ENCODE measurements at places on chromosomes 7 and 10.
A peak's percentile ranks its signal among the peaks of the same experiment; 100 is the strongest.

DNA sequence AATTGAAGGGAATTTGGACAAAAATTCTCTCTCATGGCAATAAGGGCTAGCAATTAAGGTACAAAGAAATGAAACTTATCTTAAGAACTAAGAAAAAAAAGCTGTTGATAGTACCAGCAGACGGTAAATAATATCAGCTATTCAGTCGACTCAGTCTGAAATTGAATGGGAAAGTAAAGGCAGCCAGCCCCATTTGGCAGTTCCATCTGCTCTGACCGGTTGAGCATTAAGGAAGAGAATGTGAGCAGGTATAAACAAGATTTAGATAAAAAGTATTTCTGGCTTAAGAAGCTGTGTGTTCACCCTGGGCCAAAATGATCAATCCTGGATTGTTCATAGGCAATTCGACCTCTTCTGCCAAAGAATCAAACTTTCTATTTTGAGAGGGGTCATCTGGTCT lies 154.6 kb upstream of the NPVF start:
- no peak for DNase-seq

DNA sequence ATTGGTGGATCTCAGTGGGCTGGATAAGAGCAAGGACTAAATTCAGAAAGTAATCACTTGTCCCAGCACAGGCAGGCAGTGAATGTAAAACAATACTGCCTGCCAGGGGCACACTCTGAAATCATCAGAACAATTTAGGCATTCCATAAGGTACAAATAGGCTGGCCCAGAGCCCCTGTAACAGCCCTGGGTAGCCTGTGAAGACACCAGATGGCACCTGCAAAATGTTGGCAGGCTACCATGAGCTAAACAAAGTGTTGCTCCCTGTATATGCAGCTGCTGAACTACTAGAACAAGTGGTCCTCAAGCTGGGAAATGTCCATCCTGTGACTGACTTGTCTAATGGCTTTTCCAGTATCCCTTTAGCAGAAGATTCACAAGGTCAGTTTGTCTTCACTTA lies 3.0 kb upstream of the PRSS37 start:
- DNase-seq, result no peak

GRCh38 chr10:43573250-43574000 lies 991 bp downstream of the ZNF239 start:
- no peak for DNase-seq

DNA sequence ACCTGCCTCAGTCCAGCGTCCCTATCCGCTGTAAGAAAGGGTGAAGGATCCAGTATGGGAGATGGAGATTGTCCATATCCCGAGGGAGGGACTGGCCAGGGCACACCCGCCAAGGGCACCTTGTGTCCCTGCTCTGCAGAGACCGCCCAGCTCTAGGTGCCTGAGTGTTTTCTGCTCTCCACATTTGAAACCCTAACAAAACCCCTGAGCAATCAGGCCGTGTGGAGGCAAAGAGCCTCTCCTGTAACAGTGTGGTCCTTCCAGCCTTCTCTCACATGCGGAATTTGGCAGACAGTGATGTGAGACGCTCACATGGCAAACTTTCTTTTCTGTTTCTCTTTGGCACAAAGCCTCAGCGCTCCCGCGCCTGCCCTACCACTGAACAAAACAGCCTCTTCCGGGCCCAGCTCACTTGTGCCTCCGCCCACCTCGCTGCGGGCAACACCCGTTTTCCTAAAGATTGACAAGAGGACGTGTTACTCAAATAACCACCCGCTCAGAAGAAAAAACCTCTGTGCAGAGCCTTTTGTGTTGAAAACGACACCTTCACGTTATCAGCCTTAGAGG lies 514.8 kb downstream of the DNAJB6 start:
- no peak for DNase-seq

DNA sequence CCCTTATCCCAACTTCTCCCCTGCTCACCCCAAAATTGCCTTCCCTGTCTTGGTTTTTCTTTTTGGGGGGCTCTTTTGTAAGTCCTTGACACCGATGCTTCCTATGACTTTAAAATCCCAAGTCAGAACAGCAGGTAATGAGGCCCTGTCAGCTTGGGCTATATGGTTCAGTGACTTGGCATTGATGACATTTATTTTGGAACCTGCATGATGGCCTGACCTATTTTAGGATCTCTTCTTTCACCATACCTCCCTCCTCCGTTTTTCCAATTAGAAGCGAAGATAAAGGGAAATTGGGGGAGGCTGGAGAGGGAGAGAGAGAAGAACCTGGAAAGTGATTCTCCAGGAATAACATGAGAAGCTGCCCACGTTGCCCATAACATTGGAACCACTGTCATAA lies 424.9 kb upstream of the AUTS2 start:
- no peak for DNase-seq

DNA sequence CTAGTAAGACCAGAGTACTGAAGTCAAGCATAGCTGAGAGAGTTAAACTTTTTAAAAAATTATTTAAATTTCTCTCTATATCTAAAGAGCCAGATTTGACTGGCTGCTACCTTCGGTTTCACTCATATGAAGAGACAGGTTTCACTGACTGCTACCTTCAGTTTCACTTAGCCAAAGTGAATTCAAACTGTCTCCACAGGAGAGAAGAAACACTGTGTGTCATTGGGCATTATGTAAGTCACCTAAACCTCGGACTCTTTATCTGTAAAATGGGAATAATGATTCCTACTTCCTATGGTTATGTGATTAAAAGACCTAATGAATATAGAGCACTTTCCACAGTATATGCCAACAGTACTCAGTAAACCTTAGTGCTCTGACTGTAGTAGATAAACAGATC lies 41.6 kb upstream of the MET start:
- peak; percentile 54 for DNase-seq

DNA sequence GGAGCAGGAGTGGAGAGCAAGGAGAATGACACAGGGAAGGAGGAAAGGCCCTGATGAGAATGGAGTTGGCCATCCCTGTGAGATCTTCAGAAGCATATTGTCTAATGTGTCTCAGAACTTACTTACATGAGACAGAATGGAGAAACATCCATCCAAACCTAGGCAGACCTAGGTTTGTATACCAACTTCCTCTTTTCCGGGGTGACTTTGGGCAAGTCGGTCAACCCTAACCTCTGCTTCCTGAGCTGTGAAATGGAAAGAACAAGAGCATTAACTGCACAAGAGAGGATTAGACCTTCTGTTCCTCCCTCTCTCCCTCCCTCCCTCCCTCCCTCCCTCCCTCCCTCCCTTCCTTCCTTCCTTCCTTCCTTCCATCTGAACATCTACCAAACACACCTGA lies 4.5 kb downstream of the GHRHR start:
- DNase-seq, result no peak

DNA sequence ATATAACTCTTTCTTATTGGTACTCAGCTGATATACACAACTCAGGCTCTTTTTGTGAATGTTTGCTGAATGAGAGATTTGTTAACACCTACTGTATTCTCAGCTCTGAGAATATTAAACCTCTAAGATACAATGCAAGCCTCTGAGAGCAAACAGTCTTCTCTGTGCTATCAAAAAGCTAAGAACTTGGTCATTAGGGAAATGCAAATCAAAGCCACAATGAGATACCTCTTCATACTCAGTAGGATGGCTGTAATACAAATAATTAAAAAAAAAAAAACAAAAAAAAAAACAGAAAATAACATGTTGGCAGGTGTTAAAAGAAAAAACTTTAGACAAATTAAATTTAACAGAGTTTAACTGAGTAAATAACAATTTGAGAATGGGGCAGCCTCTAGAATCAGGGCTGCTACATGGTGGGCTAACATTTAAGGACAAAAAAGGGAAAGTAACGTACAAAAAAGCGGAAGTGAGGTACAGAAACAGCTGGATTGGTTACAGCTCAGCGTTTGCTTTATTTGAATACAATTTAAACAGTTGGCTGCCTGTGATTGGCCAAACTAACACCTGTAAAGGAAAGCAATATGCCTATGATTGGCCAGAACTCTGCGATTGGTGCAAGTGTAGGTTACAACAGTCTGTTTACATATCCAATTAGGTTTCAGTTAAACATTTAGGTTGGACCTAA lies 14.8 kb upstream of the MTURN start:
- DNase-seq, result no peak

DNA sequence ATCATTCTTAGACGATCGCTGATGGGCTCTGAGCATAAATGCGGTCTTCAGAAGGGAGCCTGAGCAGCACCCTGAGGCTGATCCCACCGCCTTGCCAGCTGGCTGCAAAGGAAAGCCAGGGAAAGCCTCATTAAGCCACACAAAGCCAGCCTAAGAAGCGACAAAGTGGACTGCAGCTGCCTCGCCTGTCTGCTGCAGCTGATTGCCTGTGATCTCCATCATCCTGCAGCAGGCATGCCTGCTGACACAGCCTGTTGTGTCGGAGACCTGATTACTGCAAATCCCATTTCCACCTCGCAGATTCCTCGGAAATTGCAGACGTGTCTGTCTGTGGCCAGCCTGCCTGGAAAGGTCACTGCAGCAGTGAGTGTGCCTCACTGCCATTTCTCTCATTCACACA lies 1087.0 kb upstream of the AUTS2 start:
- no peak for DNase-seq

DNA sequence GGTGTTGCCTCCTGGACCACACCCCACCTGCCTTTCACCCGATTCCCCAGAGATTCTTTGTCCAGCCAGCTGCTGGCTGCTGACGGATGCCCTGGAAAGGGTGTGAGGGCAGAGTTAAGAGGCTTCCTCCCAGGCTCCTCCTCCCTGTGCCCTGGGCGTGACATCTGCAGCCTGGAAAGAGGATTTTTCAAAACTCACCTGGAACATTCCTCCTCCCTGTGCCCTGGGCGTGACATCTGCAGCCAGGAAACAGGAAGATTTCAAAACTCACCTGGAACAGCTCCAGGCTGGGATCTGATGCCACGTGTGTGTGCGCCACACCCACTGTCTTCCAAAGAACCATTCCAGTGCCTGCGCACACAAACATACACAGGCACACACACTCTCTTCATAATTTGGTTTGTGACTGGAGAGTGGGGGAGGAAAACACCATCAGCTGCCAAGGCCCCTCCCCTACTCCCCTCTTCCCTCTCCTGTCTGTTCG lies 5.2 kb downstream of the MARVELD1 start:
- DNase-seq, result peak; percentile 90

- DNase-seq, result peak; percentile 36
These were observed 509.5 kb downstream of the PLXNA4 start for GRCh38 chr7:132066761-132067171.

DNA sequence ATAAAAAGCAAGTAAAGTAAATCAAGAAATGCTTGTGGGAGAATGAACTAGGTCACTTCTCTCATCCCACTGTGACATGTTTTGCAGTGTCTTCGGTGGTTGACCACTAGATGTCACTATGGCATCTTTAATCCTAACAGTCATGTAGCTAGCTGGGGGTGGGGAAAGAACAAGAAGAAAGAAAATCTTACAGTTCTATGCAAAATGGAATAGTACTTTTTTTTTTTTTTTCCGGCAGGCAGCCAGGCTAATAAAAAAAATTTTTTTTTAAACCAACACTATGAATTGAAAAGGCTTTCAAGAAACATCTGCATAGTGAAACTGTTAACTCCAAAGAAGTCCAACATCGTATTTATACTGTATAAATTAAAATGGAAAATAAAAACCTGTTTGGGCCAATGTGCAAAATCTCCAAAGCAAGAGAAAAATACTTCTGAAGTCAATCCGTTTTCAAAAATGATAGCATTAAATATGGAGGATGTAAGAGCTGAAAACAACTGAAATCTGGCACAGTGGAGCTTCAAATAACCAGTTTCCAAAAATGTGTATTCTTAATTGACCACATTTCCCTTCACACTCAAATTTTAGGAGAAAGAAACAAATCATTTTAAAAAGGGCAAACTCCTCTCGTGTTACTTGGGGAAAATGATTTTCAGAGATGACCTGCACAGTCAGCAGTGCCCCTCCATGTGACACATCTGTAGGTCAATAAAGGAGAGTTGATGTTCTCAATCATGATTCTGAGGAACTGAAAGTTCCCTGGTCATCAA lies 38.5 kb downstream of the CDK1 start:
- peak; percentile 74 for DNase-seq

GRCh38 chr7:80942261-80943041 lies 23.6 kb upstream of the SEMA3C start:
- DNase-seq, result peak; percentile 100

- no peak for DNase-seq
These were observed 101.8 kb downstream of the SPAG6 start for GRCh38 chr10:22447068-22447467.

GRCh38 chr7:87984088-87984487 lies 50.0 kb downstream of the ADAM22 start:
- no peak for DNase-seq

DNA sequence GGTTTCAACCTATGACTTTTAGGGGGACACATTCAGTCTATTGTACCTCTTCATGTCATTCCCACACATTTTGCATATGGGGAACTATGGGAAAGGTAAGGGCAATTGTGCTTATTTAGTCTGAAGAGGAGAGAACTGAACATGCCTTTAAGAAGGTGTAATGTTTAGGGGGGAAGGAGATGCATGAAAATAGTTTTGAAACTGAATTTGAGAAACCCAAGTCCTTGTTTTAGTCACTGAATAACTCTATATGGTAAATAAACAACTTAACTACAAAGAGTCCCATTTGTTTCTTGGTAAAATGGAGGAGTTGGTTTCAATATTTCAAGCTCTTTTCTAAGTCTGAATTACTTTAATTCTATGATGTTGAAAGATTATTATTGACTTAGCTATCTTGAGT lies 166.1 kb downstream of the DNAJB9 start:
- DNase-seq, result no peak

GRCh38 chr7:7672545-7673239 lies 32.1 kb downstream of the UMAD1 start:
- DNase-seq, result no peak

DNA sequence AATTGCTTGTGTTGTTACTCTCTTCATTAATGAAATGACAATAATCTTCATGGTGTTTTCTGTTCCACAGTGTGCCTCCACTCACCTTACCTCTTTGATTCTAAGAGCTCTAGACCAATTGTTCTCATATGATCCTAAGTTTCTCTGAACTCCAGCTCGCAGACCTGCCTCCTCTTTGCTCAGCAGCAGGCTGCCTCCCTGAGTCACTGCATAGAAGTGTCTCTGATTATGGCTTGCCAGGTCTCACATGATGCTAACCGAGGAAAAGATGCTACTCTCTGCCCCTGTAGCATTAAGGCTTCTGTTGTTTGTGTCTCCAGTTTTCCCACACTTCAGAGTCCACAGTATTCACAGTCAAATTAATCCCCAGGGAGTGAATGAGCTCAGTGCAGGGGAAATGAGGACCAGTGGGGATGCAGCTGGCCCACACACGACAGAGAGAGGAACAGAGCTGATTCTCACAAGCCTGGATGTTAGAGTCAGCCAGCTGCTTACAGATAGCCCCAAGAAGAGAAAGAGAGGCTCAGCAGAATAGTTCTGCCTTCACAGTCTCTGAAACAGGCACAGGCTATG lies 145.9 kb upstream of the EGR2 start:
- no peak for DNase-seq

- DNase-seq, result peak; percentile 53
These were observed 52.5 kb upstream of the LHFPL3 start for GRCh38 chr7:104275900-104276299.

GRCh38 chr10:48587101-48587500 lies 17.8 kb downstream of the ARHGAP22 start:
- no peak for DNase-seq

GRCh38 chr10:97199152-97199551 lies 13.4 kb upstream of the SLIT1 start:
- DNase-seq, result no peak
